Stimulated activated CD4-positive, alpha-beta T cell treated with anti-CD3 and anti-CD28 coated beads, Interleukin-15, amount 100 ng/mL, for 24 hours (primary cell): ENCODE measurements at places on chromosomes 11 and 22.

GRCh38 chr11:12809864-12810567 is 135.8 kb downstream of the TEAD1 start:
- DNase-seq: no peak

DNA sequence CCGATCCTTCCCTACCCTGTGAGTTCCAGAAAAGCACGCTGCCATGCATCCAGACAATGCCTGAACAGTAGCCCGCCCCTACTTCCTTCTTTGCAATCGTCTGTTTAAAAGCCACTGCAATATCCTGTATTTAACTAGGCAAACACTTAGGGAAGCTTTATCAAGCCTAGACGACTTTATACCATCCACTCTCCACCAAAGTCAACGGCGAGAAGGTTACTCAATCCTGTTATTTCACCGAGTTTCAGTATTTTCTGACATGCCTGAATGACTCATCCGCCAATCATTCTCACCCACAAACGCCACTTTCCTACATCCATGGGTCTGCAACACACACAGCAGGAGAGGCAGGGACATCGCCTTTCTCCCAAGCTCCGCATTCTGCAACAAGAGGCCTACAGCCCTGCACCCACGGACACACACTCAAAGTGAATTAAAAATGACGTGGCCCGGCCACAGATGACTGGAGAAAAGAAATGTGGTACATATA is 9.3 kb downstream of the CELSR1 start:
- peak; percentile 15 for DNase-seq

DNA sequence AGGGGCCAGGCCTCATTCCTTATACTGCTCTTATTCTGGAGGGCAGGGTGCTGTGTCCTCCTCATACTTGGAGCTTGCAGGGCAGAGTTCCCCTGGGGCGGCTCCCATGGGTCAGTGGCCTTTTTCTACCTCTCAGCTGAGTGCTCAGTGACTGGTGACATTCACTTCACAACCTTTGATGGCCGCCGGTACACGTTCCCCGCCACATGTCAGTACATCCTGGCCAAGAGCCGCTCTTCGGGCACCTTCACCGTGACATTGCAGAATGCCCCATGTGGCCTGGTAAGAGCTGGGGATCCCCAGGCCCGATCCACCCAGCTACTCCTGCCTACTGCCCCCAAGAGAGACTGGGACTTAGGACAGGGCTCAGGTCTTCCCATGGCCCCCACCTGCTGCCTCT is 14.5 kb downstream of the OTOG start:
- no peak for DNase-seq

DNA sequence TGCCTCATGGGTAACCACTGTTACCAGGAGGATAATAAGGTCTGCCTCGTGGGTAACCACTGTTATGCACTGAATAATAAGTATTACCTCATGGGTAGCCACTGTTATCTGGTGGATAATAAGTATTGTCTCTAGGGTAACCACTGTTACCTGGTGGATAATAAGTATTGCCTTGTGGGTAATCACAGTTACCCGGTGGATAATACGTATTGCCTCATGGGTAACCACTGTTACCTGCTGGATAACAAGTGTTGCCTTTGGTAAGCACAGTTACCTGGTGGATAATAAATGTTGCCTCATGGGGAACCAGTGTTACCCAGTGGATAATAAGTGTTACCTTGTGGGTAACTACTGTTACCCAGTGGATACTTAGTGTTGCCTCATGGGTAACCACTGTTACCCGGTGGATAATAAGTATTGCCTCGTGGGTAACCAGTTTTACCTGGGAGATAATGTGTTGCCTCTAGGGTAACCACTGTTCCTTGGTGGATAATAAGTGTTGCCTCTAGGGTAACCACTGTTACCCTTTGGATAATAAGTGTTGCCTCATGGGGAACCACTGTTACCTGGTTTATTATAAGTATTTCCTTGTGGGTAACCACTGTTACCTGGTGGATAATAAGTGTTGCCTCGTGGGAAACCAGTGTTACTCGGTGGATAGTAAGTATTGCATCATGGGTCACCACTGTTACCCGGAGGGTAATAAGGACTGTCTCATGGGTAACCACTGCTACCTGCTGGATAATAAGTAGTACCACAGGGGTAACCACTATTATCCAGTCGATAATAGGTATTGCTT is 10.6 kb upstream of the NXPE4 start:
- no peak for DNase-seq

DNA sequence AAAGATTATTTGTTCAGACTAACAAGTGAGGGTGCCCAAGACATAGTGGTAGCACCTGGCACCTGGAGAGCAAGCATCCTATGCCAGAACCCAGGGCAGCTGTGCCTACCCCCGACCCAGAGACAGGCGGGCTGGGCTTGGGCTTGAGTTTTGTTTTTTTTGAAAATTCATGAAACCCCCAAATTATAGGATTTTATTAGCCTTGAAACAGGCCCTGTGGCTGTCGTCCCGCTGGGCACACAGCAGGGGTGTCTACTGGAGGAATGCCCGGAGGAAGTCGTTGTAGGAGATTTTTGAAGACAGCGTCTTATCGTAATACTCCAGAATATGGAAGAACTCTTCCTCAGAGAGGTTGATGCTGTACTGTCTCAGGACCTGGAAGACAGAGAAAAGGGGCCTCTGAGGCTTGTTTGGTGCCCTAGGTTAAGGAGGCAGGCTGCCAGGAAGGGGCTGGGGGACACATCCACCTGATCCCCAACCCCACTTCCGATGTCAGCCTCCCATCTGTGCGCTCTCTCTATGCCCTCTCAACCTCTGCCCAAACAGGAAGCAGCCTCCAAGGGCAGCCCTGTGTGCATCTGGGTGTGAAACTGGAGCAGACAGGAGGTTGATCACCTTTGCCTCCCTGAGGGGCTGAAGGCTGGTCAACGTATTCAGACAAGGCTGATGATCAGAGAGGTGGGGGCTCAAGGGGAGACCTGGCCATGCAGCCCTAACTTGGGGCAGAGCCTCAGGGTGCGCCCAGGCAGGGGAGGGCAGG is 117.0 kb downstream of the MPPED1 start:
- DNase-seq: no peak

- DNase-seq: no peak
Observed at GRCh38 chr11:45616802-45617549, 48.4 kb downstream of the CHST1 start.

DNA sequence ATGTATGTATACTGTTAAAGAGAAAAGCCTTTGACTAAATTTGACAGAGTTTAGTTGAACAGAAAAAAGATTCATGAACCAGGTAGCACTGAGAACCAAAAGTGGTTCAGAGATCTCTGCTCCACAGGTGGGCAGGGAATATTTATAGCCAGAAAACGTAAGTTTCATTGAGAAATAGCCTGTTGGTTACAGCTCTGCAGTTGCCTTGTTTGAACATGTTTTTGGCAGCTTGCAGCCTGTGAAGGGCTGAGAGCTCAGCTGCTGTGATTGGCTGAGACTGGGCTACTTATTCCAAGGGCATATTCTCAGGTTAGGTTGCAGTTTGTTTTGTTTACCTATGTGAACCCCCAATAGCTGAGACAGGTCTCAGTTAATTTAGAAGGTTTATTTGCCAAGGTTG is 13.5 kb upstream of the ZNF74 start:
- no peak for DNase-seq

- DNase-seq: no peak
Observed at GRCh38 chr11:14308114-14308896, 50.7 kb downstream of the RRAS2 start.

DNA sequence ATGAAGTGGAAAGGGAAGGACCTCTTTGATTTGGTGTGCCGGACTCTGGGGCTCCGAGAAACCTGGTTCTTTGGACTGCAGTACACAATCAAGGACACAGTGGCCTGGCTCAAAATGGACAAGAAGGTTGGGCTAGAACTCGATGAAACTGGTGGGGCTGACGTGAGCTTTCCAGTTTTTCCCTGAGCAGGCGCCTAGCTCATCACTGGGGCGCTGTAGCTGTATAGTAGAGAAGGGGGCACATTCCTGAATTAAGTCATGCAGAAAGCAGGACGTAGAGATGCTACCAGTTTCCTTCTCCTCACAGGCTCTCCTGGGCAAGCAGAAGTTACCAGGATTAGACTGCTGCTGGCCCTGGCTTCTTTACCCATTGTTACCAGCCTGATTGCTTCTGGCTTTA is 33.3 kb downstream of the NF2 start:
- DNase-seq: no peak

GRCh38 chr11:64535811-64536210 is 55.2 kb upstream of the SLC22A12 start:
- DNase-seq: no peak

- DNase-seq: no peak
Observed at GRCh38 chr11:63770763-63771162, 2.2 kb upstream of the ZFTA start.

GRCh38 chr22:37486224-37486845 is at the start of gene MFNG:
TSS of gene MFNG (minus strand) at chr22:37486384. CDS start at chr22:37486177, 207 bp downstream.
- peak; percentile 86 for DNase-seq

GRCh38 chr11:43947003-43947500 is 4.6 kb downstream of the C11orf96 start:
- DNase-seq: no peak

DNA sequence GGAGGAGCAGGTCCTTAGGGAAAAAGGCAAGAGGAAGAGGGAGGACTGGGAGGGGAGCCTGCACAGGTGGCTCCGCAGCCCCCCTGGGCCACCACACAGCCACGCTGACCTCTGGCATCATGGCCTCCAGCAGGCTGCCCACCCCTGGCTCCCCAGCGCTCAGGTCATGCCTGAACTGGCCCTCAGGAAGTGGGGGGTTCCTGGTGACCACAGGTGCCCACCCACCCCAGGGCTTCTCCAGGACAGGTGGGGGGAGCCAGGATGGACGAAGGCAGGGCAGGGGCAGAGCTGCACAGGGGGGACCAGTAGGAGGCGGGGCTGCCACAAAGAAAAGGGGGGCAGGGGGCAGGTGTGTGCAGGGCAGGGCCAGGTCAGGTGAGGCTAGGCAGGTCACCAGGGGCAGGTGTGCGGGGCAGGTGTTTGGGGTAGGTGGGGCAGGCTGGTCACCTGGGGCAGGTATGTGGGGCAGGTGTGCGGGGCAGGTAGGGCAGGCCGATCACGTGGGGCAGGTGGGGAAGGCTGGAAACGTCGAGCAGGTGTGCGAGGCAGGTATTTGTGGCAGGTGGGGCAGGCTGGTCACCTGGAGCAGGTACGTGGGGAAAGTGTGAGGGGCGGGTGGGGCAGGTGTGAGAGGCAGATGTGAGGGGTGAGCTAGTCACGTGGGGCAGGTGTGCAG is 997 bp downstream of the DEAF1 start:
- no peak for DNase-seq

- DNase-seq: no peak
Observed at GRCh38 chr11:20011307-20011951, 148.8 kb downstream of the DBX1 start.

DNA sequence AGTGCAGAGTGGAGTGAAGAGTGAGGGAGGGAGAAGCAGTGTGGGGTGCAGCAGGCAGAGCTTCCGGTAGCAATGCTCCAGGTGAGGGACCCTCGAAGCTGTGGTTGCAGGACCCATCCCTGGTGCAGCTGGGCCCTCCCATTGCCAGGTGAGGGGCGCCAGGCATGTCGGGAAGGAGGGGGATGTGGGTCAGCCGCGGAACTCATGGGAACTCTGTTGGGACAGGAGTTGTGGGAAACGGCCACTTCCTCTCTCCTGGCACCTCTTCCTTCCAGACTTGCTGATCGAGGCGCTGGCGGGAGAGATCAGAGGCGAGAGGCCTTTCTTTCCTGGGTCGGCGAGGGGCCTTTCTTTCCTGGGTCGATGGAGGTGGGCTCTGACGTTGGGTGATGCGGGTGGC is 48.5 kb downstream of the TPCN2 start:
- DNase-seq: no peak

DNA sequence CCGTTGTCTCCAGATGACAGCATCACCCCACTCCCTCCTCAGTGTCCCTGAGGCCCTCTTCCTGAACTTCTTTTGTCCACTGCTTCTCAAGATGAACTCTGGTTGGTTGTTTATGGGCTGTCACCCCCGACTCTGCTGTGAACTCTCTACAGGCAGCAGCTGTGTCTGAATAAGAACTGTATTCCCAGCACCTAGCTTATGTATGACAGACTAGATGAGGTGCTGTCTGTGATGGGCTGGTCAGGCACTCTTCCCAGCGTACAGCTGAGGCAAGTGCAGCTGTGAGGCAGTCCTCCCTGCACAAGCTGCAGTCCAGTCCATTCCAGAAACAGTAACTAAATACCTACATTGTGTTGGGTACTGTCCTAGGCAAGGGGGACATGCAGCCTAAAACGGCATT is 111.4 kb upstream of the PITPNB start:
- DNase-seq: no peak

DNA sequence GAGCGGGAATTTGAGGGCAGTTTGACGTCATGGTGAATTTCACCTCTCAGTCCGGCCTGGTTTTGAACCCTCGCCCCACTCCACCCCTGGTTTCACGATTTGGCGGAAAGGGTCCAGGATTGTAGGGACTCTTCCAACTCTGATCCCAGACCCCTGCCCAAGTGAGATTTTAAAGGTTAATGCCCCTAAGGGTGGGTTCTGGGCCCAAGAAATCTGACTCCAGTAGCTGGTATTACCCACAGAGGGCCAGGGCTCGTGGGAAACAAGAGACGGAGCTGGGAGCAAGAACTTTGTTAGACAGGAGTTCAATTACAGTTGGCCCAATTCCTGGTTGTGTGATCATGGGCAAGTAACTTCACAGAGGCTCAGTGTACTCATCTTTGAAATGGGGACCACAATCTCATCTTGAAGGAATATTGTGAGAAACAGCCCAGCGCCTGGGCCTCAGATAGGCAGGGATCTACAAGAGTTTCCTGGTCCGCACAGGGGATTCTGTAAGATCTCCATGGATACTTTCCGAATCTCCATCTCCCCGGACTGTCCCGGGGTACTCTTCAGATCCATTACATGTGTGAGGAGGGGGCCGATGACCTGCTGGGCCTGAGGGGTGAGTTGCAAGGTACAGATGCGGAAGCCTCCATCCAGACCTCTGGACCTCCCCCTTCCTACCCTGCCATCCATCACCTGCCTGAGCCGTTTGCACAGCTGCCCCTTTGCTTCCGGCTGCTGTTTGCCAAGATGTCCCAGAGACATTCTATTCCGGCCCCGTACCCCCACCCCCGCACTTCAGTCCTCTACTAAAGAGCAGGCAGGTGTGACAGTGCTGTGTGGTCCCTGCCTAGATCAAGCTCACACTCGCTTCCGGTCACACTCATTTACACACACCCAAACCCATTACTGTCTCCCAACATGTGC is 687 bp upstream of the CALCA start:
- no peak for DNase-seq

GRCh38 chr11:72653649-72654048 is 20.6 kb downstream of the PDE2A start:
- DNase-seq: no peak

DNA sequence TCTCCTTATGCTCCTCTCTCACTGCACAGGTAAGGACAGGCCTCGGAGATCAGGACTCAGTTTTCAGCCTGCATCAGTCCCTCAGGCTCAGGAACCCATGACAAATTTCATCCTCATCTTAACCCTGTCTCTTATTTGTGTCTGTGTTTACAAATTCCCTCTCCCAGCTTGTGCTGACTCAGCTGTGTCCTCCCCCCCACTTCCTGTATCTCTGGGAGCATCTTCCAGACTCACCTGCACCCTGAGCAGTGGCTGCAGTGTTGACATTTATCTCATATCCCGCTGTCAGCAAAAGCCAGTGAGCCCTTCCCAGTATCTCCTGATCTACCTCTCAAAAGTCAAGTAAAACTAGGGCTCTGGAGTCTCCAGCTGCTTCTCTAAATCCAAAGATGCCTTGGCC is 65.6 kb upstream of the VPREB1 start:
- no peak for DNase-seq

GRCh38 chr22:20422271-20423007 is 15.2 kb downstream of the SCARF2 start:
- no peak for DNase-seq
